Brain (organoid and tissue), 16 donors: ENCODE measurements at places on chromosomes 5 and 9.

- DNase-seq = no peak
Observed at GRCh38 chr9:26551451-26551850, 341.2 kb downstream of the CAAP1 start.

GRCh38 chr9:136190237-136190601 lies 14.7 kb downstream of the LHX3 start:
- no peak for DNase-seq

GRCh38 chr9:14190240-14190639 lies 123.7 kb downstream of the NFIB start:
- DNase-seq = no peak

DNA sequence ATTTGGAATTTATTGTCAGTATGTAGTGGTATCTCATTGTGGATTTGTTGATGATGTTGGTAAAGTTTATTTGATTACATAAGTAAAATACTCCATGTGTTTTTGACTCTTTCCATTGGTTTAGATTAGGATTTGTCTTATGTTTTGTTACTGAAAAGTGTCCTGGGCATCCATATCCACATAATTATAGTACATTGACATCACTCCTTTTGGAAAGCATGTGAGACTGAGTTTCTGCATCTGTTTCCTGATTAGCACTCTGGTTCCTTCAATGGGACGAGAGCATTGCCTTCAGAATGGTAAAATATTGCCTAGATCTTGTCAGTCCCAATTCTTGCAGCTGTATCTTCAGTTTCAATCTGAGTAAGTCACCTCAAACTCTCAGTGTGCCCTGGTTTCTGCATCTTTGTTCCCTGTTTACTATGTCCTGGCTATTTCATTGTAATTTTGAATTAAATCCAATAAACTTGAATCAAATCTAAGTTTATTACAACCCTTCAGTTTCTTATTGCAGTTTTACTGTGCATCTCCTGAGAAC lies 128.1 kb downstream of the FBXO38 start:
- DNase-seq = no peak

- no peak for DNase-seq
Observed at GRCh38 chr5:103452089-103452488, 110.5 kb downstream of the NUDT12 start.

DNA sequence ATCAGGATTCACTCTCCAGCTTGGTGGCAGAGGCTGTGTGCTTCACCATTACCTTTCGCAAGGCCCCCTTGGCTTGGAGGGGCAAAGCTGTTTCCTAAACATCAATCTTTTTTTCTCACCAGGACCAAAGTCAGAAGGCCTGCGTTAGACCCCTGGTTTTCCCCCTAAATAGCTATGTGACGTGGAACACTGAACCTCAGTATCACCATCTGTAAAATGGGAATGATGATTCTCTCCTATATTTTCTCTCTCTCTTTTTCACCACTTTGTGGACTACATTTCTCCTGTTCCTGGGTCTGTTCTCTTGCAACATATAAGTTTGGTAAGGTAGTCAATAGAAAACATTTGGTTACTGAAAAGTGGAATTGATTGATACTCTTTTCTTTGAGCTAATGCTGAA lies 50.5 kb downstream of the DAPK1 start:
- no peak for DNase-seq

DNA sequence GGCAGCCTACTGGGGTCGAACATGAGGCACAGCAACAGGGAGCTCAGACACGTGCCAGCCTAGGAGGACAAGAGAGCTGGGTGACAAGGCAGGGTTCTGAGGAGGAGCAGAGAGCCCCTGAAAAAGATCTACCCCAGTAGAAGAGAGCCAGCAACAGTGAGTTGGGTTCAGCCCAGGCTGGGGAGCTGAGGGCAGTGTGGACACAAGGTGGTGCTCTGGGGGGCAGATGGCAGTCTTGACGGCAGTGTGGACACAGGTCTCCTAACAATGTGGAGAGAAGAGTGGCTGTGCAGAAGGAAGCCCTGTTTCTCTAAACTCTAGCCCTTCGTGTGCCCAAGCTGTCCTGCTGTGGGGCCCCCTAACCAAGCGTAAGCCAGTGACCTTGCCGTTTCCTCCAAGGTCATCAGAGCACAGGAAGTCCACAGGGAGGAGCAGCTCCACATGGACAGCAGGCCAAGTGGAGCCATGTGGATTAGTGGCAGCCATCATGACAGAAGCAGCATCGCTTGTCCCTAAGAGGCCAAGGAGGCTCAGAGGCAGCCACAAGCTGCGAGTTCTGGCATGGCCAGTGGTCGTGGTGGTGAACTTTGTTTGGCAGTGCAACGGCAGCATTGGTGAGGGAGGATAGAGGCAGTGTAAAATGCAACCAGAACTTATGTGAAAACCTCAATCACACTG lies 25.1 kb upstream of the LMX1B start:
- DNase-seq = no peak

DNA sequence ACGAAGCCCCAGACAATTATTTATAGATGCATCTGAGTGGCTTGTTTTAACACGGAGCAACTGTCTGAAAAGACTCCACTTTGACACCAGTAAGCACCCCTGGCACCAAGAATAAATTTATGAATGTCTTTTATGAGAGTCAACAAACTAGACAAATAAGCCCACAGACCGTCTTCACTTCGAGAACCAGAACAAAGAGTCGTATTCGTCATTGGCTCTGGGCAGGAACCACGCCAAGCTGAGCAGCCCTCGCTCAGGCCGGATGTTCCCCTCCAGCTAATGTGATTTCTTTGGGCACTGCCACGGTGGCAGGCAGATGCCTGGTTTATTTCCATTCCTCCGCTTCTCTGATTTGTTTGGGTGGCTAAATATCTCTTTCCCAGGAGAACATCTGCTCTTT lies 91.9 kb upstream of the STC2 start:
- DNase-seq = no peak

DNA sequence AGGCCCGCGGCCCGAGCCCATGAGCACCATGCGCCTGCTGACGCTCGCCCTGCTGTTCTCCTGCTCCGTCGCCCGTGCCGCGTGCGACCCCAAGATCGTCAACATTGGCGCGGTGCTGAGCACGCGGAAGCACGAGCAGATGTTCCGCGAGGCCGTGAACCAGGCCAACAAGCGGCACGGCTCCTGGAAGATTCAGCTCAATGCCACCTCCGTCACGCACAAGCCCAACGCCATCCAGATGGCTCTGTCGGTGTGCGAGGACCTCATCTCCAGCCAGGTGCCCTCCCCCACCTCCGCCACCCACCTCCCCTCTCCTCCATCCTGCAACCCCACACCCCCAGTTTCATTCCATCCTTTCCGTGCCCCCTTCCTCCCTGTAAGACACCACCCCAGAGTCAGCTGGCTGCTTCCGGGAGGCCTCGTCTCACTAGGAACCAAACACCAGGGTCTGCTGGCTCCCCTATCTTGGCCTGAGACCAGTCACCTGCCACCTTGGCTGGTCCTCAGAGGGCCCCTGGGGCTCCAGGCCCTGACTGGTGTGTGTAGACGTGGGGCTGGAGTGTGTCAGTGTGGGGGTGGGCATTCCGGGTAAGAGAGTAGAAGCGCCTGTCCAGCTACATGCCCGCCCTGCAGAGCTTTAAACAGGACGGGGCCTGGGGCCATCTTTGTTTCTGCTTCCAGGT lies 655 bp downstream of the GRIN1 start:
- peak; percentile 56 for DNase-seq

DNA sequence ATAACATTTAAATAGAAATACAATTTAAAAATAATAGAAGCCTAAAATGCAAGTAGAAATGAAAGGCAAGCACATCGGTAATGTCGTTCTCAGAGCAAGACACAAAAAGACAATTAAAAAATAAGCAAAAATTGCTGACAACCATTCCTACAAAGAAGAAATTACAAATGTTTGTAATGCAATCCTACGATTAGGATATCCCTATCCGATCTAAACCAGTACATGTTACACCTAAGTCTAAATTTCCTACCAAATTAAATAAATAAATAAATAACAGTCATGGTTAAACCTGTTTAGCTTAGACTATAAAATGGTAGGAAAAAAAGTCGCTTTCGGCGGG lies 90.0 kb downstream of the ANXA2R start:
- no peak for DNase-seq

DNA sequence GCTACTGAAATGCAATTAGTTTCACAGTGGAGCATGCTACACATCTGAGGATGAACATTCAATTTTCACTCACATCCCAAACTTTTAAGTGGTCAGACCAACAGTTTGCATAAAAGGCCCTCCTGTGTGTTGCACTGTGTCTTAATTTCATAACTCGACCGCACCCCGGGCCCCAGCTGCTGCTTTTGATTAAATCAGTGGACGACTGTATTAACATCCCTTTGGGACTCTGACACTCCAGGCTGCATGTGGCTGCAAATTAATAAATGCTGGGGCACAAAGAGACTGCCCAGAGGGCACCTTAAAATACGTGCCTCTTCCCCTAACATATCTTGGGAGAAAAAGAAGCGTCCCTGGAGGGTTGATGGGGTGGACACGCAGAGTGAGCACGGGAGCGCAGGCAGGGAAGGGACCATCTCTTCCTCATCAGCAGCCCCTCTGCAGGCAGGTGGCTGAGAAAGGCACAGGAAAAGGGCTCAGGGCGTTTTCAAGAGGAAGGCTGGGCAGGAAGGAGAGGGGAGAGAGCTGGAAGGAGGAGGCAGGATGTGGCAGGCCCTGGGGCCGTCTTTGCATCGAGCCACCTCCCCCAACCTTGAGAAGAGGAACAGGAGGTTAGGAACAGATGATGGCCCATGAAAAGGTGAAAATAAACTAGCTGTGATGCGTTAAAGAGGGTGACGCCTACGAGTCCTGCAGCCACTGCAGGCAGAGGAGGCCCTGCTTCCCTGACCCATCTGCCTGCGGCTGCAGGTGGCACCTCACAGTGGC lies 18.6 kb downstream of the MED10 start:
- peak; percentile 32 for DNase-seq

DNA sequence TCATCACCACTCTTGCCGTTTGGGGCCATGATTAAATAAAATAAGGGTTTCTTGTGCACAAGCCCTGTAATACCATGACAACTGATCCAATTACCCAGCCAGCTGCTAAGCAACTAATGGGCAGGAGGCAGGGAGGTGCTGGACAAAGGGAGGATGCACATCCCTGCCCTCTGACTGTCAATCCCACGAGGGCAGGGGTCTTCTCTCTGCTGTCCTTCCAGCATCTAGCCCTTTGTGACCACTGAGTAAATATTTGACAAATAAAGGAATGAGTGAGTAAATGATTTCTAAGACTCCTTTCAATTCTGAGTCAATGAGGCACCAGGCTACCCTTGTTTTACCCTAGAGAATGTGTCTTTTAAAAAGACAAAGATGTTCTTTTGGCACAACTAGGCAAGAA lies 247.1 kb downstream of the SYK start:
- DNase-seq = no peak

GRCh38 chr9:85030316-85030715 lies 360.8 kb downstream of the NTRK2 start:
- no peak for DNase-seq

DNA sequence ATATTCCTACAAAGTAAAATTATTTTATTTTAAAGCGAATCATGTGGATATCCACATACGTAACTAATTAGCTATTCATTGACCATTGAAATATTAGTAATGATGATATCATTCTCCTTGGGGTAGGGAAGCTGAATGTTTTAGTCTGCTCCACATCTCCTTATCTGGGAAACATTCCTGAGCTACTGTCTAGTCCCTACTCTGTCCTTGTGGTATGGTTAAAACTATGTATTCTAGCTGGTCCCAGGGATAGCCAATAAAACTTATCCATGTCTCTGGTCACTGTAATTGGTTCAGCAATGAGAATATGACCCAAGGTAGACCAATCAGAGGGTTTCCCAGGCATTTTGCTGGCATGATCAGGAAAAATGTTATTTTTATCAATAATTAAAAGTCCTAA lies 76.0 kb upstream of the DAP start:
- no peak for DNase-seq

GRCh38 chr9:710951-711745 lies 130.3 kb upstream of the DMRT1 start:
- no peak for DNase-seq

GRCh38 chr9:134643222-134643671 lies 1.6 kb downstream of the COL5A1 start:
- peak; percentile 55 for DNase-seq

DNA sequence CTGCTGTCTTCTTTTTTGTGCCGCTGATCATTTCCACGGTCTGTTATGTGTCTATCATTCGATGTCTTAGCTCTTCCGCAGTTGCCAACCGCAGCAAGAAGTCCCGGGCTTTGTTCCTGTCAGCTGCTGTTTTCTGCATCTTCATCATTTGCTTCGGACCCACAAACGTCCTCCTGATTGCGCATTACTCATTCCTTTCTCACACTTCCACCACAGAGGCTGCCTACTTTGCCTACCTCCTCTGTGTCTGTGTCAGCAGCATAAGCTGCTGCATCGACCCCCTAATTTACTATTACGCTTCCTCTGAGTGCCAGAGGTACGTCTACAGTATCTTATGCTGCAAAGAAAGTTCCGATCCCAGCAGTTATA lies 17.1 kb downstream of the F2R start:
- no peak for DNase-seq

DNA sequence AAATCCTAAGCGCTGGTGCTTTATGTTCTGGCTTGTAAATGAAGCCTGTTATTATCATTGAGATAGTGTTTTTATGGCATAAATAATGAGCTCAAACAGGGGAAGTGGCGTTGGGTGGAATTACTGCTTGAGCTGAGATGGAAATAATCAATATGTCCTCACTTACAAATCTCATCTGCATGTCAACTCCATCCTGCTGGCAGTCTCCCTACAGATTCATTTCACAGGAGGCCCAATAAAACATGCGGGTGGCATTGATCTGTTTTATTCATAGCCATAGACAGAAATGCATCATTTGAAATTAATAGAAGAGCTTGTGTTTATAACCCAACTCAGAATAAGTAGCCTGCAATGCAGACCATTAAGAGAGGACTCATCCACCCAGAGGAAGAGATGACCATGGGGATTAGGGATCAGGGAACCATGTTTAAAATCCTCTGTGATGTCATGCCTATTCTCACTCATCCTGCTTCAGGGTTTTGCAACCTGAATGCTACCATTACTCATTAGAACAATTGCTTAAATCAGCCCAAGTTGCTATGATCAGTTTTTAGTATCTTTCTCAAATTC lies 680.4 kb downstream of the TLR4 start:
- no peak for DNase-seq

DNA sequence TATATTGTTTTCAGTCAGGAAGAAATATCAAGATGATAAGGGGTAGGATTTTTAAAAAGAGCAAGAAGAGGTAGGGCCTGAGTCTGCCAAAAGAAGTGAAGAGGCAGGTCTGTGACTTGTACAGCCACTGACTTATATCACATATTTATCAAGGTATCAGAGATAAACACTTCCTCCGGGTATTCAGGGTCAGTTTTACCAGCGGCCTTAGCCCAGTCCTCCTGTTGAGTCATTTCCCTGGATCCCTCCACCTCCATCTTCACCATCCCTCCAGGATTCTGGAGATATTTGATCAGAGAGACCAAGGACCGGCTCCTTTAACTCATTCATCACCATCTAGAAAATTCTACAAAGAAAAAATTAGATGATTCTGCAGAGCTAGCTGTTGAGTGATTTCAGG lies 375.7 kb upstream of the TUSC1 start:
- DNase-seq = no peak
